ENCODE measurements at places on chromosomes 3 and 15. TPM values are rescaled to one million over a fixed set of nuclear protein-coding genes. Genes with fewer than 3 reads are reported as not detected.

GRCh38 chr3:142065344-142065743 lies 84.0 kb downstream of the TFDP2 start:
- H3K27me3 ChIP-seq = no peaks in the 10 kb centered on the region
- H3K4me3 ChIP-seq = no peak overlapping the region
- H3K36me3 ChIP-seq = no peaks in the 10 kb centered on the region
- H3K27ac ChIP-seq = no peak overlapping the region
- no peak for DNase-seq

- no peaks in the 10 kb centered on the region for H3K27me3 ChIP-seq
- H3K4me3 ChIP-seq = no peak overlapping the region
- no peaks in the 10 kb centered on the region for H3K36me3 ChIP-seq
- no peak overlapping the region for H3K27ac ChIP-seq
- no peaks in the 10 kb centered on the region for H3K4me1 ChIP-seq
Observed at GRCh38 chr3:117842086-117842485, 1132.5 kb downstream of the TUSC7 start.

GRCh38 chr15:74399511-74400312 lies 32.3 kb upstream of the CYP11A1 start:
- H3K27ac ChIP-seq = peak overlapping the region; percentile 20
- DNase-seq = peak; percentile 61
- peaks cover 93% of the 10 kb centered on the region for H3K4me1 ChIP-seq
- H3K36me3 ChIP-seq = no peaks in the 10 kb centered on the region
- no peak overlapping the region for H3K4me3 ChIP-seq

The MYL3 gene
- total RNA-seq = not detected
